ENCODE measurements at places on chromosomes 4 and X.

GRCh38 chrX:74465424-74465823 is 44.1 kb downstream of the SLC16A2 start:
- DNase-seq = no peak

DNA sequence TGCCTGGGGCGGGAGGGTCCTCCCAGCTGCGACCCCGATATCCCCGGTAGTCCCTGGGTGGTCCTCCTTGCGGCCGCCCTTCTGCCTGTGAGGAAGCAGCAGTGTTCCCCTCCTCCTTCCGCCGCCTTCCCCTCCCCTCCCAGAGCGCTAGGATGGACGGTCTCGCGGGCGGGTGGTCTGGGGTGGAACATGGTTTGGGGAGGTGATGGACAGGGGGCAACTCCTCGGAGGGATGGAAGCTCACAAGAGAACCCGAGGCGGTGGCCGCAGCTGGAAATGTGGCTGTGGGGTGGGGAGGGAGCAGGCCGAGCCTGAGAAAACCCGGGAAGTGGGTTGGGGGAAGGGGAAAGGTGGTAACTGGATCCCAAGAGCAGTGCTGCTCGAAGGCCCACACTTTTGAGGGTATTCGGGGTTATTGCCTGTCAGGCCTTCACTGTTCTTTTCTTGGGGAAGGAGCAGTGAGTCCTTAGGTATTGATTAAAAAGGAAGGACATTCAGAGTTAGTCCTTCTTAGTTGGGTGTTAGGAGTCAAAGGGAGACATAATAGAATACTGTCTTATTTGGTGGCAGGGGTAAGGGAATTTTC is 581 bp downstream of the UBE2K start:
- DNase-seq = no peak

- no peak for DNase-seq
Measured at GRCh38 chrX:69128588-69128987, 36.7 kb downstream of the PJA1 start.

DNA sequence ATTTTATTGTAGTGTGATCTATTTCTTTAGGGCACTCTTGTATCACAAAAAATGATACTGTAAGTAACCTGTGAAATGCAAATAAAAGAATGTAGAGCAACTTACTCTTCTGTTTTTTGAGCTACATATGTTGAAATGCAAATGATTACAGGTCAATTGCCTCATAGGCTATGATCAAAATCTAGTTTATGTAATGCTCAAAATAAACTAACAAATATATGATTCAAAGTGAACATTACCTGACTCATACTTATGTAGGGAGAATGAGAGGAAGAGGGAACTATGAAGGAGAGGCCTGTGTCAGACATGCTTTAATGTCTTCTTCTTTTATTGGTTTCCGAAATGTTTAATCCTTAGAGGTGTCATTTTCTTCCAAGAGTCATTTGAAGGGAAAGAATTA is 5.0 kb upstream of the RPS6KA3 start:
- no peak for DNase-seq

GRCh38 chrX:46327566-46328115 is 217.6 kb downstream of the ZNF674 start:
- DNase-seq = no peak

DNA sequence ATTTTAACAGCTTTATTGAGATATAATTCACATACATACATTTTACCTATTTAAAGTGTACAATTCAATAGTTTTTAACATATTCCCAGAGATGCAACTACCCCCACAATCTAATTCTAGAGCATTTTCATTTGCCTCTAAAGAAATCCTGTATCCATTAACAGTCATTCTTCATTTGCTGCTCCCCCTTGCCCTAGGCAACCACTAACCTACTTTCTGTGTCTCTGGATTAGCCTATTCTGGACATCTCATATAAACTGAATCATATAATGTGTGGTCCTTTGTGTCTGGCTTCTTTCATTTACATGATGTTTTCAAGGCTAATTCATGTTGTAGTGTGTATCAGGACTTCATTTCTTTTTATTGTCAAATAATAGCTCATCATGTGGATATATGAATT is 105.1 kb upstream of the GRPR start:
- DNase-seq = no peak

GRCh38 chrX:64093761-64094160 is 111.7 kb downstream of the AMER1 start:
- DNase-seq = peak; percentile 0

DNA sequence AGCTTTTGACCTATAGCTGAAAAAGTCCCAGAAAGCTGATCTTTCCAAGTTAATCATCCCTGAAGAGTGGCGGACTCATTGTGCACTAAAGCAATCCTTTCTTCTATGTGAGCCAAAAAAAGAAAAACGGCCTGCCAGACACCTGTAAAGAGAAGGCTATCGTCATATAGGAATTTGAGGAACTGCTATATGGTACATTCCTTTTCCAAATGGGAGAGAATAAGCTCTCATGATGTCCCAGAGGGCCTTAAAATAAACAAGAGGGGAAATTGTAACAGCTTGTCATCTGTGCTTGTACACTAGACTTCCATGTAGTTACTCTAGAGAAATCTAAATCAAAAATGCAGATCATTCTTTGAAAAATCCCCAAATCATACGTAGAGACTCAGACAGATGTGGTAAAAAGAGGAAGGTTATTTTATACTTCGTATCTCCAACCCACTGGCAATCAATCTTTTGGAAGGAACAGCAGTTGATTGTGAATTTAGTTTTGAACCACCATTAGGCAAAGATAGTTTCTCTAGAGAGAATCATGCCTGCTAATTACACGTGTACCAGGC is 26.1 kb downstream of the GPR174 start:
- no peak for DNase-seq

DNA sequence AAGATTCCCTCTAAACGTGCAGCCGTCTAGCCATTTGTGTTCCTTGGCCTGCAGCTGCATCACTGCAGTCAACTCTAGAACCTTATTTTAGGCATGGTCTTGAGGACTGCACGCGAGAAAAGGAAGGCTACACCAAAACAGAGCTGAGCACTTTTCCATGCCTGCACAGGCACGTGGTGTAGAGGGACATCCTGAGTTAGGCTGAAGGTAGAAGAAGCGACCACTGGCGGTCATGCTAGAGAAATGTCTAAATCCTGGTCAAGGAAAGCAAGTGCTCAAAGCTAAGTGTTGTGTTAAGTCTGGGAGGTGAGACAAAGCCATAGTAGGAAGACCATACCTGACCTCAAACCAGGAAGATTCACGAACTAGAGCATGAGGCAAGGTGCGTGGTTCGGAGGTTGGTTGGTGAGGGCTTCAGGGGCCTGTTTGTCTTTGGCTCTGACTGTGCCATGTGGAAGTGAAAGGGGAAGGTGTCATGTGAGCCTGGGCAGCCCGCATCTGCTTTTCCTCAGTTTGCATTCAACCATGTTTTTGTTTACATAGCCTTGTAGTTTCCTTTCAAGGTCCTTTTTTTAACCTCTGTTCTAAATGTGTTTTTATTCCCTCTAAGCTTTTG is 203.8 kb downstream of the AASDH start:
- no peak for DNase-seq

GRCh38 chrX:74324131-74324530 is 20.2 kb downstream of the ZCCHC13 start:
- no peak for DNase-seq

GRCh38 chr4:96315815-96316214 is 475.9 kb downstream of the PDHA2 start:
- no peak for DNase-seq

- peak; percentile 87 for DNase-seq
Measured at GRCh38 chr4:37976991-37977470, 16.8 kb downstream of the PTTG2 start.

- DNase-seq = no peak
Measured at GRCh38 chr4:99321241-99322191, at the start of gene ADH1B. ADH1B (minus strand) TSS chr4:99321401; CDS start chr4:99321331, 70 bp downstream.

DNA sequence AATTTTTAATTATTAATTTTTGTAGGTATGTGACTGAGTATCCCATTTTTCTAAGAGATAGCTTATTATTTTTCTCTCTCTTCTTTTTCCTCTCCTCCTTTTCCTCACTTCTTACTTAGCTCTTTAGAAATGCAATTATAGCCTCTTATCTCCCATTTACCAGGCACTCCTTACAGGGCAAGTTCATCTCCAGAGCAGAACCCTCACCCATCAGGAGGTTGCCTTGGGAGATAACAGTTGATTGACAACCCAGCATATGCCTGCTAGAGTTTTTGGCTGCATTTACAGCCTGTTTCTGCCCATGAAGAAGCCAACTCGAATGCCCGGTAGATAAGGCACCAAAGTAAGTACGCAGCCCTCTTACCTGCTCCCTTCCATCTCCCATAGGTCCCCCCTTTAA is 572.9 kb upstream of the ZFP42 start:
- DNase-seq = no peak

DNA sequence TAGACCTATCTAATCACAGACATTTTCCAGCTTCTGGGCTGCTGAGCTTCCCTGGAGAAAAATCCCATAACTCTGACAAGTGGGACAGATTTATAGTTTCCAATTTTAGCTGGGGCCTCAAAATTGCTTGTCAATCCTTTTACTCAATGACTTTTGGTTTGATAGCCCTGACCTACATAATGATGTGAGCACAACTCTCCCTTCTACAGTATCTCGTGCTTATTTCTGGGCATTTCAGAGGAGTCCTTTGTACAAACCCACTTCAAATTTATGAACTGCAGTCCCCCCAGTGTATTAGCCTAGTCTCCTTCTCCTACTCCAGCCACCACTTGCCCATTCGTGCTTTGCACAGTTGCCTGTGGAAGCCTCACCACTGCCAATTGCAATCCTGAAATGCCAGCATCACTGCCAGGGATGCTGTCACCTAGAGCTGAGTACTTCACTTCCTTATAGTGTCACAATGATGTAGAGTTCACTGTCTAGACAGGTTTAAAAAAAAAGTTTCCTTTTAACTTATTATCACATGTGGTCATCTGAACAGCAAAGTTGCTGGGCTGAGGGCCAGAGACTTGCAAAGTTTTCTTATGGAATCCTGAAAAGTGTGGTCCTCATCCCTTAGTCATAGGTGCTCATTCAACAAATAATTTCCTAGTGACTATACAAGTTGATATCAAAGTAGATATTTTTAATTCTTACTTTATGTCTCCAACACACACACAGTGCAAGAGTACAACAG is 21.2 kb downstream of the TRAM1L1 start:
- DNase-seq = no peak

DNA sequence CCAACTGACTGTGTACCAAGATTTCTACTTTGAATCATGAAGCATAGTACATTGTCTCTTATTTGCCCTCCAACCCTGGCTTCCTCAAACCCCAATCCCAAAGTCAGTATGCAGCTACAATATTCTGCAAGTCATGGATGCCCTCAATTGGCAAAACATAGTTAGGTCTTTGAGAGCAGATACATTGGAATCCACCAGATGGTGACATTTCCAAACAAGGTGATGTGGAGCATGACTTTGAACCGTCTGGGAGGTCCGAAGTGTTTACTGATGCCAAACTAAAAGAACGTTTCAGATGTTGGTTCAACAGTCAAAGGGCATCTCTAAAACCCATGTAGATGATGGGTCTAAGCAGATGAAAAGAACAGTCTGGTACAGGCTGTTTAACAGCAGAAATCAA is 43.7 kb upstream of the FRMD7 start:
- no peak for DNase-seq

- DNase-seq = no peak
Measured at GRCh38 chr4:169260217-169260866, 10.4 kb downstream of the SH3RF1 start.

GRCh38 chr4:27081675-27082586 is 221.3 kb downstream of the STIM2 start:
- no peak for DNase-seq

DNA sequence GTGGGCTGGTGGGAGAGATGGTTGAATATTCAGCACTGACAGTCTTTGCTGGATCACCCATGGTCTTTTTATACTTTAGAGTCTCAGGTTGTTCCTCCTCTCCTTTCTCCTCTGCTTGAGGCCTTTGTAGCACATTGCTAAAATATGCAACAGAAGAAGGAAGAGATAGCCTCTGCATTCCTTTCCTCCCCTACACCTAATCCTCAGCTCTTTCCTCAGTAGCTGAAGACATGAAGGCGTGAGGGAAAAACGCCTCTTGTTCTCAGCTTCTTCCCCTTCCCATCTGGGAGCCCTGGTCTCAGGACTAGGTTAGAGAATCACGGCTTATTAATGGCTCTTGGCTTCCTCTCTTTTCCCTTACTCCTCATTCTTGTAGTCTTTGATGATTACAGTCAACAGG is 76.8 kb downstream of the RNF150 start:
- no peak for DNase-seq

- no peak for DNase-seq
Measured at GRCh38 chrX:152733261-152733975, at the start of the genes CSAG1 and MAGEA12. CSAG1 (minus strand) TSS chrX:152733721; CDS start chrX:152732460, 1,261 bp downstream. MAGEA12 (plus strand) TSS chrX:152733757; CDS start chrX:152736162, 2,405 bp downstream.

DNA sequence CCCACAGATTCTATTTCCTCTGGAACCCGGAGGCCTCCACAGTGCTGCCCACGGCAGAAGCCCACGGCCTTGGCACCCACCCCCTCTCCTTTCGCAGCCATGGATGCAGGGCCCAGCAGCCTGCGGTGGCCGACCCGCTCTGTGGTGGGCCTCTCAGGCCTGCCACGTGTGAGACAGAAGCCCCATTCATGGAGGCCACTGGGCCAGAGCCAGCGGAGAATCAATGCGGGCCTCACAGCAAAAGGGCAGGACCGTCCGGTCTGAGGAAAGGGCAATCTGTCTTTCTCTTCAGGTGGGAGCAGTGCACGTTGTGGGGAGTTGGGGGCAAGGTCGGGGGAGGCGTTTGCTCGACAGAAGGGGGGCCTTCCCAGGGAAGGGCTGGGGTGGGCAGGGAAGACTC is 8.4 kb upstream of the HAUS7 start:
- DNase-seq = no peak

DNA sequence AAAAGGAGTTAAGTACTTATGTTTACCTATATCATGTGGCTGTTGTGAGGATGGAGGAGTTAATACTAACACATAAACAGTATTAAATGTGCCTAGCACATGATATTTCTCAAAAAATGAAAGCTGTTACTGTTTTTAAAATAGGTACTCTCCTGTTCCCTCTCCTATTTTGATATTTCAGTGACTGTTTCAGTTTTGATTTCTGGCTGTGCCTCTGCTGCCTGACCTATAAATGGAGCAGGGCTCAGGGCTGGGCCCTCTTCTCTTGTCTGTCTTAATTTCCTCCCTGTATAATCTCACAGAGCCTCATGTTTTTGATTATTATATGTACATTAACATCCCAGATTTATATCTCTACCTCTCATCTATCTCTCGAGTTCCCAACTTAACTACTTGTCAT is 93.3 kb downstream of the UGT8 start:
- no peak for DNase-seq

DNA sequence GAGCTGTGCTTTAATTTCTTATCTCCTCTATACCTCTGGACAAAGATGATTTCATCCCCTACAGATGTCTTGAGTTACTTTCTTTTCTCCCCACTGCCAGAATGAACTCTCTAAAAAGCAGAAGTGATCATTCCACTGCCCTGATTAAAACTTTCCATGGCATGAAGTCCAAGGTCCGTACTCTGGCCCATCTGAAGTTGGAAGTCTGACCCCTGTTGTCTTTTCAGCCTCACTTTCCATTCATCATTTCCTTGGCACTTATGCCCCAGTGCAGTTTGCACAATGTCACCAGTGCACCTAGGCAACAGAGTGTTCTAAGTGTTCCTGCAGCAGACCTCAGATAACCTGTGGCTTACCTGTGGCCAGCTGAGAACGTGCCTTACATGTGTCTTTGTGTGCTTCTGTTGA is 242.4 kb downstream of the FRAS1 start:
- no peak for DNase-seq
